ENCODE measurements at places on chromosomes 1 and 21.

DNA sequence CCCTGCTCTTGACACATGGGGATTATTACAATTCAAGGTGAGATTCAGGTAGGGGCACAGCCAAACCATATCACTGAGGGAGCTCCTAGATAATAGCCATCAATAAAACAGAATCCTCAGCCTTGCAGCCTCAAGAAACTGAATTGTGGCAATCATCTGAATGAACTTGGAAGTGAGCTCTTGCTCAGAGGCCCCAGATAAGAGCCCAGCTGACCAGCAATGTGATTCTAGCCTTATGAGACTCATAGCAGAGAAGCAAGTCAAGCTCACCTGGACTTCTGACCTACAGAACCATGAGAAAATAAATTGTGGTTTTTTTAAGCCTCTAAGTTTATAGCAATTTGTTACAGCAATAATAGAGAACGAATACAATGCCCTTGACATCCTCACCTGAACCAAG, 302.5 kb downstream of the LTN1 start:
- DNase-seq: no peak
- H3K27ac ChIP-seq: no peak overlapping the region
- no peaks in the 10 kb centered on the region for H3K4me1 ChIP-seq
- no peaks in the 10 kb centered on the region for H3K36me3 ChIP-seq

DNA sequence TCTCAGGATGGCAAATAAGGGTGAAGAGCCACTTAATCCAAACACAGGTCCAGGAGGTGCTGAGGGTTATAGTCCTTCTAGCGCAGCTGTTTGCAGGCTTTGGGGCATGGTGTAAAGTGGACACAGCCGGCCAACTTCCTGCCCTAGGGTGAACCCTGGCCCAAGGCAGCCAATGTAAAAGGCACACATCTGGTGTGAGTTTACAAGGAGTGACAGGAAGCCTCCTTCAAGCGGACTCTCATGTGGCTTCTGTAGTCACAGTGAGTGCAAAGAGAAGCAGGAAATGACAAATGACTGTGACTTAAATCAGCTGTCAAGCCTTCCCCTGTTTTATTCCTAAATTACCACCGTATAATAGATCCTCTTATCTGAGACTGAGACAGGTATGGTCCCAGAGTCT, 213.0 kb downstream of the CRB1 start:
- DNase-seq: no peak
- H3K27me3 ChIP-seq: no peaks in the 10 kb centered on the region
- no peak overlapping the region for H3K27ac ChIP-seq
- H3K4me1 ChIP-seq: no peaks in the 10 kb centered on the region
- no peak overlapping the region for H3K4me3 ChIP-seq

DNA sequence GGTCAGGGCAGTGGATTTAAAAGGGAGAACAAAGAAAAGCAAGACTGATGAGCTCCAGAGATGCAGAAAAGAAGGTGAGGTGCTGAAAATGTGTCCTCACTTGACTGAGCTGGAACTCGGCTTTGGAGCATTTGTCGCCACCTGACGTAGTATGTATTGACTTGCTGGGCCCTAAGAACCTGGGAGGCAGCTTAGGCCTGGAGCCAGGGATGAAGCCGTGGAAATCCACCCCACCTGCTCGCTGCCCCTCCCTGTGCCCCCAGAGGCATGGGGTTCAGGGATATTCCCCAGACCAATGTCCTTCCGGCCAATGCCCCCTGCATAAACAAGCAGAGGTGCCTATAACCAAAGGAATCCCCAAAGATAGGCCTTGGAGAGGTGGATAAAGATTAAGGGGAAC, 14.3 kb downstream of the MRAP start:
- H3K36me3 ChIP-seq: peaks cover 27% of the 10 kb centered on the region
- no peaks in the 10 kb centered on the region for H3K4me1 ChIP-seq
- no peak overlapping the region for H3K27ac ChIP-seq
- no peak overlapping the region for H3K4me3 ChIP-seq
- no peak for DNase-seq
- no peaks in the 10 kb centered on the region for H3K27me3 ChIP-seq

DNA sequence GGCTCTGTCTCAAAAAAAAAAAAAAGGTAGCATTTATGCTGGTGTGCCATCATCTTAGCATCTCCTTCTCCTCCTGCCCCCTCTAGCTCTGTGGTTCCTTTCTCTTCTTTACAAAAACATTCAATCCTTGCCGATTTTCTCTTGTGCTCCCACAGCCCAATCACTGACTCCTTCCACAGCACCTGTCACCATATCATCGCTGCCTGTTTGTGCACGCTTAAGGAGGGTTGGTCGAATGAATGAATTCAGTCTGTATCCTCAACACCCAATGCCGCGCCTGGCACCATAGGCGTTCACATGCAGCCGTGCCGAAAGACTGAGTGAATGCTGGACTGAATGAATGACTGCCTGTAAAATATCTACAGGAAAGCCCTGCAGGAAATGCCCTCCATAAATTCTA, 7.9 kb downstream of the RNU5D-1 start:
- H3K36me3 ChIP-seq: no peaks in the 10 kb centered on the region
- no peak overlapping the region for H3K27ac ChIP-seq
- DNase-seq: no peak
- no peak overlapping the region for H3K4me3 ChIP-seq
- H3K27me3 ChIP-seq: no peaks in the 10 kb centered on the region
- H3K4me1 ChIP-seq: peaks cover 4% of the 10 kb centered on the region

- H3K4me3 ChIP-seq: no peak overlapping the region
- H3K27ac ChIP-seq: no peak overlapping the region
These were observed 284.3 kb downstream of the LMO4 start for GRCh38 chr1:87612956-87613355.

DNA sequence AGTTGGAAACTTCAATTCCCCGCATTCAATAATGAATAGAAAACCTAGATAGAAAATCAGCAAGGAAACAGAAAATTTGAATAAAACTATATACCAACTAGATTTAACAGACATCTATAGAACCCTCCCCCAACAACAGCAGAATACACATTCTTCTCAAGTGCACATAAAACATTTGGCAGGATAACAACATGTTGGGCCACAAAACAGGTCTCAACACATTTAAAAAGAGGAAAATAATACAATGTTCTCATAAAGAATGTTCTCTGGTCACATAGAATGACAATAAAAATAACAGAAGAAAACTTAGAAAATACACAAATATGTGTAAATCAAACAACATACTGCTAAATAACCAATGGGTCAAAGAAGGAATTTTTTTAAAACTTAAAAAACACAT, 24.9 kb downstream of the ITGB3BP start:
- H3K27ac ChIP-seq: no peak overlapping the region
- H3K4me1 ChIP-seq: no peaks in the 10 kb centered on the region
- H3K4me3 ChIP-seq: no peak overlapping the region
- DNase-seq: no peak

DNA sequence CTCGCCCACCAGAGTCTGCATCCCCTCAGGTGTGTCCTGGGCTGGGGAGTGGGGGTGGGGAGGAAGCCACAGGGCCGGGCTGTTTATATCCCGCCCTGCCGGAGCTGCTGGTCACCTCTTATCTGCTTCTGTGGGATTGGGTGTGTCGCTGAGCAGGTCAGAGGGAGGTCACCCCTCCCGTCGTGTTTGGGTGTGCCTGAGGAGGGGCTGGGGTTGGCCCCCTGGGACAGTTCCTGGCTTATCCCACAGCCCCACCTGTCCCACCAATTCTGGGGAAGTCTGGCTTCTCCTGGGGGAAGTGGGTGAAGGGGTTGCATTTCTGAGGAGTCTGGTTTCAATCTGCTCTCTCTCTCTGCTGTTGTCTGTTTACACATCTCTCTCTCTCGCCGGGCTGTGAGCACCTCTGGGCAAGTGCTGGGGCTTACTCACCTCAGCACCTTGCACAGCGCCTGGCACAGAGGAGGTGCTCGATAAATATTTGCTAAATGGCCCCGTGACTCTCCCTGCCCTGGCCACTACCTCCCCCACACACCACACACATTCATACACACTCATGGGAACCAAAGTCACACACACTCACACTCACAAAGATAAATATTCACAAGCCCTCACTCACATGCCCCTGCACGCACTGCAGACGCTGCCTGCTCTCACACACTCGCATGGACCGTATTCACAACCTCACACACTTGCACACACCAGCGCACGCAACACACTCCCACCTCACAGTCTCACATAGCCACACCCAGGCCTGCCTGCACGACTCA, 8.3 kb downstream of the ELF3 start:
- no peaks in the 10 kb centered on the region for H3K36me3 ChIP-seq
- DNase-seq: no peak
- H3K27me3 ChIP-seq: no peaks in the 10 kb centered on the region
- peak overlapping the region; percentile 89 for H3K27ac ChIP-seq
- peaks cover 20% of the 10 kb centered on the region for H3K4me1 ChIP-seq
- H3K4me3 ChIP-seq: no peak overlapping the region

DNA sequence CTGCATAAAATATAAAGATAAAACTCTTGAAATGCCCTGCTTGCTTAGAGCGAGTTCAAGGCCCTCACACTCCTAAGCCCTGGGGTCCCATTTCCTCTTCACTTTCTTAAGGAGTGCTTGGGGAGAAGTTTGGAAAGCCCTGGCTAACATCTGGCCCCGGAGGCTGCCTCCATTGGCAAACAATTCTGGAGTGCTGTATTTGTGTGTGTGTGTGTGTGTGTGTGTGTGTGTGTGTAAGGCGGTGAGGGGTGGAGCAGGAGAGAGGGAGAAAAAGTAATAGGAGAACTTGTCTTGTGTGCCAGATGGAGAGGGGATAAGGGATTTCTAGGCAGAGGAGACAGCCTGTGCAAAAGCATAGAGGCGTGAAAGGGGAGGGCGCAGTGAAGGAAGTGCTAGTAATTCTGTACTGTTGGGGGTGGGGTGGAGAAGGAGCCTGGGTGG, 578 bp upstream of the TRIM62 start:
- no peaks in the 10 kb centered on the region for H3K27me3 ChIP-seq
- peaks cover 11% of the 10 kb centered on the region for H3K36me3 ChIP-seq
- no peak for DNase-seq
- peaks cover 33% of the 10 kb centered on the region for H3K4me1 ChIP-seq

DNA sequence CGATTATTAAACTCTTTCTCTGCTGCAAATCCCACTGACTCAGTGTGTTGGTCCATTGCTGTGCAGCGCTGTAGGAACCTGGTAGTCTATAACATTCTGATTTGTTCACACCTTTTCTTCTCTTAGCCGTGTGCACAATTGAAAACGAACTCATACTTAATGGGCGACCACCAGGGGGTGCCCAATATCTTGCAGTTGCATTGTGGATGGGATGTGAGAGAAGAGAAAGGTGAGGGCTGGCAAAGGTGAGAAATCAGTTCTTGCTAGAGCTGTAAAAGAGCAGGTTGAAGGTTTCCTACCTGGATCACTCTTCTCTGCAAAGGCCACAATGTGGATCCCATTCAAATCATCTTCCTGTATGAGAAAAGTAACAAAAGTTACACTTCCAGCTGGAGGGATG, 51.0 kb downstream of the CASQ2 start:
- H3K27ac ChIP-seq: no peak overlapping the region
- H3K36me3 ChIP-seq: no peaks in the 10 kb centered on the region
- no peak for DNase-seq
- no peak overlapping the region for H3K4me3 ChIP-seq
- peaks cover 29% of the 10 kb centered on the region for H3K4me1 ChIP-seq

DNA sequence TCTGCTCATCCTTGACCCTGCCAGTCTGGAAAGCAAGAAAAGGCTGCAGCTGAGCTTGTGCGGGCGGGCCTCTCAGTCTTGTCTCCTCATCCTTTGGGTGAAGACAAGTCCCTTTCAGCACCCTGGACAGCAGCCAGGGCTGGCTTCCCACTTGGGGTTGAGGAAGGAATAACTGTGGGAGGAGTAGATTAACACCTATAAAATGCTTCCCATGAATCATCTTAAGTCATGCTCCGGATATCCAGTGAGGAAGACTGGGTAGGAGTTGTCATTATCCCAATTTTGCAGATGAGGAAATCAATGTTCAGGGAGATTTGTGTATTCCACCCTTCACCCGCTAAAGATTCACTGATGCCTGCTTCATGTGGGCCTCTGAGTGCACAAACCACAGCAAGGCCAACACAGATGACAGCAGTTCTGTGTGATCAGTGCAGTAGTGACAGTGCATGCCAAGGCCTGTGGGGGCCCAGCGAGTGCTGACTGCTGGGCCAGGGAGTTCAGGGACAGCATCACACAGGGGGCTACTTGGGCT, 20.1 kb upstream of the COL16A1 start:
- no peak for DNase-seq
- H3K36me3 ChIP-seq: no peaks in the 10 kb centered on the region
- no peak overlapping the region for H3K4me3 ChIP-seq
- H3K27ac ChIP-seq: no peak overlapping the region
- no peaks in the 10 kb centered on the region for H3K4me1 ChIP-seq
- H3K27me3 ChIP-seq: no peaks in the 10 kb centered on the region

DNA sequence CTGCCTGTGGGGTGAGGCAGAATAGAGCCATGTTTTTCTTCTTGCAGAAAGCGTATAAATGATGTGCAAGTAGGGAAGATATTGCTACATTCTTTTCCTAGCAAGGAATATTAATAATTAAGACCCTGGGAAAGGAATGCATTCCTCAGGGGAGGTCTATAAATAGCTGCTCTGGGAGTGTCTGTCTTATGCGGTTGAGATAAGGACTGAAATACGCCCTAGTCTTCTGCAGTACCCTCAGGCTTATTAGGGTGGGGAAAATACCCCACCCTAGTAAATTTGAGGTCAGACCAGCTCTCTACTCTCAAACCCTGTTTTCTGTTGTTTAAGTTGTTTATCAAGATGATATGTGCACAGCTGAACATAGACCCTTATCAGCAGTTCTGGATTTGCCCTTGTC, 155.9 kb upstream of the HMCN1 start:
- DNase-seq: no peak
- H3K27ac ChIP-seq: no peak overlapping the region
- no peaks in the 10 kb centered on the region for H3K4me1 ChIP-seq

DNA sequence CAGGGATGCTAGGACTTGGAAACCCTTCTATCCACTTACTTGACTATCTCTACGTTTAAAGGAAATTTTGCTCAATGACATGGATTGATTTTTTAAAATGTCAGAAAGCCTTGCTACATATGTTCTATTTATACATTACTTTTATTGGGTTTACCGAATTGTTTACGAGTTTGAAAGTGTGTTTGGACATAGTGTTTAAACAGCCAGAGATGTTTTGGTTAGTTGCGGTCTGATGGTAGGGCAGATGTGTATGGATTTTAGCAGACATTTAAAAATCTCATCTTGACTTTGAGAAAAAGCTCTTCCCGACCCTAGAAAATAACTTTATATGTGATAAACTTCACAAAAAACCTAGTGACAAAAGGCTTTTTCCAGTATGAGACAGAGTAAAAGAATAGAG, 513.7 kb downstream of the PLA2G4A start:
- H3K4me3 ChIP-seq: no peak overlapping the region
- no peak overlapping the region for H3K27ac ChIP-seq
- no peaks in the 10 kb centered on the region for H3K36me3 ChIP-seq
- no peak for DNase-seq

DNA sequence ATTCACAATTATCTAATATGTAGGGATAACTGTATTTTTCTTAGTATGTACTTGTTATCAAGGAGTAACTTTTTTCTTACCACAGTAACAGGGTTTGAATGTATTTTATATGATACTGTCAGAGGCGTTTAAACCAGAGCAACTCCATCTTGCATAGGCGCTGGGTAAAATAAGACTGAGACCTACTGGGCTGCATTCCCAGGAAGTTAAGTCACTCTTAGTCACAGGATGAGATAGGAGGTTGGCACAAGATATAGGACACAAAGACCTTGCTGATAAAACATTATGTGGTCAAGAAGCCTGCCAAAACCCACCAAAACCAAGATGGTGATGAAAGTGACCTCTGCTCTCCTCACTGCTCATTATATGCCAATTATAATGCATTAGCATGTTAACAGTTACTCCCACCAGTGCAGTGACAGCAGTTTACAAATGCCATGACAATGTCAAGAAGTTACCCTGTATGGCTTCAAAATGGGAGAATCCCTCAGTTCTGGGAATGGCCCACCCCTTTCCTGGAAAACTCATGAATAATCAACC, 64.8 kb downstream of the RPE65 start:
- H3K36me3 ChIP-seq: no peaks in the 10 kb centered on the region
- no peaks in the 10 kb centered on the region for H3K27me3 ChIP-seq
- H3K27ac ChIP-seq: peak overlapping the region; percentile 66
- no peak overlapping the region for H3K4me3 ChIP-seq
- H3K4me1 ChIP-seq: peaks cover 9% of the 10 kb centered on the region
- DNase-seq: no peak
